Left hindlimb (tissue), 1 donor: ENCODE measurements at places on chromosomes 4 and X.
A peak's percentile ranks its signal among the peaks of the same experiment; 100 is the strongest.

DNA sequence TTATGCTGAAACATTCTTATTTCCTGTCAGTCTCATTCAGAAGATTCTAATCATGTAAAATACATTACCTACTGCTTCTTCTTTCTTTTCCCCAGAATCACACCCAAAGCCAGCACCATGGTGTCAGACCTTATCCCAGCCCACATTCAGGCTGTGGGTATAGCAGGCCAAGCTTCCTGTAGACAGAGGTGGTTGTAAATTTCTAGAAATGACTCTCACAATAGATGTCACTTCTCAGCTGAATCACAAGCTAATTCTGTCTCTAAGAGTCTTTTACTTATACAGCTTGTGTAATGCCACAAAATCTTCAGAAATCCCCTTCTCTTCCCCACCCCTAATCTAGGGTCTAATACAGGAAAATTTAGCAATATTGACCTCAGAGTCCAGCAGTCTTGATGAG, 239.6 kb downstream of the PARM1 start:
- DNase-seq, result no peak

GRCh38 chrX:101676571-101676970, 16.9 kb upstream of the ARMCX2 start:
- DNase-seq, result no peak

DNA sequence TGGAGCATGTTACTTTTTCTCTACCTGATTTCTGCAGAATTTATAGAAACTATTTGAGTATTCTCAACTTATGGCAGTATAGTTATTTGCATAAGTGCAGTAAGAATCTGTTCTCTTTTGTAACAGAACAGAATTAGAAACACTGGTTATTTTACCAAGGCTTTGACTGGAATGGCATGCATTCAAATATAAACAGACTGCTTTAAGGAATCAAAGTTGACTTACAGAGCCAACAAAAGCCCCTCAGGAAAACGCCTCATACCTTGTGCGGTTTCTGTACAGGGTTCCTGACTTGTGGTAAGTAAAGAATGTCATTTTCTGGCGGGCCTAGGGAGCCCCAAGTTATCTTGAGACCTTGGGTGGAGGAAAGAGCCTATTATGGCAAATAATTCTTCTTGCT, 97.1 kb downstream of the GPR143 start:
- no peak for DNase-seq

GRCh38 chr4:36326476-36327029, 45.1 kb downstream of the DTHD1 start:
- DNase-seq, result no peak

DNA sequence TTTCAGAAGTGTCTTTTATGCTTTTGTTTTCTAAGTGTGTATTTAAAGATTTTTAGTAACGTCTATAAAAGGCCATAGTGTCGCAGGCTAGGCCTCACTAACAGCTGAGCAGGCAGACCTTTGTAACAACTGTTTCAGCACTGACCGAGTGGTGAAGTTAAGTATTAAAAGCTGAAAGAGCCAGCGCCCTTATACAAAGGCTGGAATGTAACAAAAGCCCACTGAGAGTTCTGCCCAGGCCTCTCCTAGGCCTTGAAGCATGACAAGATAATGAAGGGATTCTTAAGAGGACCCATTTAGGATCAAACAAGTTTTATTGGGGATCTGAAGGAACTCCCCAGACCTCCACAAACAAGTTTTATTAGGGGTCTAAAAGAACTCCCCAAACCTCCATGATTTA, 722.5 kb upstream of the PRKX start:
- DNase-seq, result no peak

DNA sequence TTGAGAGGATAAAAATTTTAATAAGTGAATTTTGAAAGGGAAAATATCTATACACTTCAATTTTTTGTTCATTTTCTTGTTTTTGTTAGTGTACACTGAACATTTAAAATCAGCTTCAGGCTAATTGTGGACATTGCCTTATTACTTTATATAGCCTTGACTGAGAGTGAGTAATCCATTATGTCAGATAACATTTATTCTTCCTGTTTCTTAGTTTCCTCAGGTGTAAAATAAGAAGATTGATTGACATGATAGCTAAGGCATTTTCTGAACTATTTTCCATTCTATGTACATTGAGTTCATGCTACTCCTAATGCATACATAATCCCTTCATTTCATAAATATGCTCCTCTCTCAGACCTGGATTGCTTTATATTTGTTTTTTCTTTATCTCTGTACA, 607.3 kb upstream of the AADAT start:
- no peak for DNase-seq

- peak; percentile 62 for DNase-seq
These were observed 69.3 kb upstream of the LDB2 start for GRCh38 chr4:16967722-16968121.

GRCh38 chr4:147739239-147739823, 7.4 kb downstream of the ARHGAP10 start:
- DNase-seq, result no peak

DNA sequence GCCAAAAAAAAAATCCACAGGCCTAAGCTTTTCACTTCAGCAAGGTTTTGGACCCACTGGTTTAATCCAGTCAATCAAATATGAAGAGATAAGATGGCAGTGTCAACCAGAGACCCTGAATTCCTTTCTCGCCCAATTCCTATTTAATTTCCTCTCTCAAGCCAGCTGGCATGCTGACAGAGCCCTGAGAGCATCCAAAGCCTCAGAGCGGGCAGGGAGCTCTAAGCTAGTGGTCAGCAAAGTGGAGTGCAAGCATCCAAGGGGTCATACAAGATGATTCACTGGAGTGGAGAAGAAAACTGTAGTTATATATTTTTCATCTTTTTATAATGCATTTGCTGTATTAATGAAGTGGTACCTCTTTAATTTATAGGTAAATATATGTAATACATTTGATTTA, 37.8 kb upstream of the PRPS2 start:
- DNase-seq, result no peak

GRCh38 chrX:154300816-154301215, 5.2 kb downstream of the TKTL1 start:
- DNase-seq, result no peak

DNA sequence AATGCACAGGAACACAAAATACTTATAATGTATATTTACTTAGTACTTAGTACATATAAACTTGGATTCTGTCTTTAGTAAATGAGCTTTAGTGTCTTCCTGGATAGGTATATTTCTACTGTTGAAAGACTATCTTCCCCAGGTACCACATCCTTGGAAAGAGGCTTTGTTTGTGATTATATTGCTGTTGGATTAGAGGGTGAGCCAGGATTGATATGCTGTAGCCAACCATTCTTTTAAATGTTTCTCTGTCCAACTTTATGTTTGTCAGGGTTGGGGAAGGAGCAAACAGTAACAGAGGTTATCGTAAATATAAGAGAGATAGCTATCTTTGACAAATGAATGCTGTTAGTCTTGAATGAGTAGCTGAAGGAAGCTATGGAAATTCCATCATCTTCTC, 213.2 kb downstream of the SPRY1 start:
- no peak for DNase-seq

GRCh38 chrX:106811131-106811910, 8.8 kb downstream of the TBC1D8B start:
- DNase-seq, result no peak

GRCh38 chr4:117447925-117448324, 362.5 kb upstream of the TRAM1L1 start:
- no peak for DNase-seq
